ENCODE measurements at places on chromosomes 1 and 21.

DNA sequence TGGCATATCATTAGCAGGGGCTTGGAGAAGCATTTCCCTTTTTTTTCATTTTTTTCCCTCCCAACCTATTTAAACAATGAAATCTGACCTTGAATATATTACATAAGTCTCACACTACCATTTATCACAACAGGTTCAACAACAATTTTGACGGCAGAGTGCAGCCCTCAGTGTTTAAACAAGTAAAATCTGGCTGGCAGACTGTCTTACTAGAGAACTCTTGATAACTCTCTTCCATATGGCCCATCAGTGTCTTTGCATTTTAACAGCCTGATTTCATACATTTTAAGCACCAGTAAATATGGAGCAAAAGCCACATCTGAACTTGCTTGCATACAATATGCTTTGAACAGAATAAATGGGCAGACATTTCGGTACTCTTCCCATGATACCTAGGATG is 213.0 kb downstream of the KCTD3 start:
- DNase-seq = no peak

DNA sequence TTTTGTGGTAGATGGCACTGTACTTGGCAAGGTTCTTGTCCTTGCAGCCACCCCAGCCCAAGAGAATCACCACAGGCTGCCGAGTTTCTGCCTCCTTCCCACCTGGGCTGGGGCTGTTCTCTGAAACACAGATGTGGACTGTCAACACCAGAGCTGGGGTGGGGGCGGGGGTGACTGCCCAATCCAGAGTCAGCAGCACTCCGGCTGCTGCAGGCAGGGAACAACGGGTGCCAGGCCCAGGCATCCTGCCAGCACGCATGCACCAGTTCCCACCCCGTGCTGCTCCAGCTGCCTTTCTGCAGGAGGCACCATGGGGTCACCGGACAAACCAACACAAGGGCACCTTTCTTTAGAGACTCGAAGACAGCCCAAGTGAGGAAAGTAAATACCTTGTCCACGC is 14.1 kb downstream of the TMEM53 start:
- DNase-seq = no peak

DNA sequence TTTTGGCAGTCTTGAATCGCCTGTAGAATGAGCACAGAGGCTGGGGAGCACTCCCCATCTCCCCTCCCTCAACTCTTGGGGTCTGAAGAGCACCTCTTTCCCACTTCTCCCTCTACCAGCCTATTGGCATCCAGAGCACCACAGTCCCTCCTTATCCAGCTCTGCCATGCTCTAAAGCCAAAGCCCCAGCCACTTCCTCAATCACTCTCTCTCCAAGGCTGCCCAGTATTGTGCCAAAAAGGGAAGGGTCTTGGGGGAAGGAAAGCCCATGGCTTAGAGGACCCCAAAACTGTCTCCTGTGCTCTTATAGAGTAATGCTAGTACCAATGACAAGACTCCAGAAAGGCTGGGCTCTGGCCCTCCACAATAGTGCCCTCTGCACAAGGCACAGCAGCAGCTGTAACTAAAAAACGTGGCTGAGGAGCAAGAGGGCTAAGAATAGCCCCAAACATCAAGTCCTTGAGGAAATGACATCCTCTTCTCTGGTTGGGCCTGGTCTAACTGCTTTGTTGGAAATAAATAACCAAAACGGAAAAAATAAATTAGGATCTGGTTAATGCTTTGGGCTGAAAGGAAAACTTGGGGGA is 28.4 kb downstream of the SLC27A3 start:
- no peak for DNase-seq

- DNase-seq = no peak
Observed at GRCh38 chr1:178434360-178434759, 62.4 kb downstream of the CLEC20A start.

GRCh38 chr1:229990326-229990725 is 76.7 kb upstream of the GALNT2 start:
- DNase-seq = no peak

DNA sequence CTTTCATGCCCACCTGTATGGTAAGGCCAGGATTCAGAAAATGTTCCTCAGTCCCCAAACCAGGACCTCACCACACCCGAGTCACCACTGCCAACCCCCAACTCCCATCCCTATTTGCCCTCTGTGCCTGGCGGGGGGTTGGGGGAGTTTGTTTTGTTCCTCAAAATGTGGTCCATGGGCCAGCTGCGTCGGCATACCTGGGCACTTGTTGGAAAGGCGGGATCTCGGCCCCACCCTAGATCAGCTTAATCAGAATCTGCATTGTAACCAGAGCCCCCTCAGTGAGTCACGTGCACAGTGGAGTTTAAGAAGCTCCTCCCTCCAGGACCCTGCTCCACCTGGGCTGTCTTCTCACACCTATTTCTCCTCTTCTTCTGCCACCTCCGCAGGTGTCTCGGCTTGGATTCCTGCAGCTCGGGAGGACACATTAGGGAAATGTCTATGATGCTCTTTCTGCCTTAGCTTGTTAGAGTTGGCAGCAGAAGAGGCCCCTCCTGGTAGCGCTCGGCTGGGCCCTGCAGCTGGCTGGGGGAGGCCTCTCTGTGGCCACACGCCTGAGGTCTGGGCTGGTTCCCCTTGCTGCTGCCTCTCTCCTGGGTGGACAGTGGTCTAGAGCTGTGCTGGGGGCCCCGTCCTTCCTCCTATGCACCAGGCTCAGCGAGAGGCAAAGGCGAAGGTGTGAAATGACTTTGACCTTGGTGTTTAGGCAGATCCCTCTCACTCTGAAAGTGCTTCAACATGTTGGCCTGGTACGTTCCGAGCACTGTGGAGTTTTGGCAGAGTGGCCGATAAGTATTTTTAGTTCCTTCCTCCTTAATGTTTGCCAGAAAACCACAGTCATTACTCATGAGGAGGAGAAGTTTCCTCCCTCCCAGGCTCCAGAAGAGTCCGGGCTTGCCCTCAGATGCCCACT is 41.8 kb upstream of the CAMTA1 start:
- DNase-seq = peak; percentile 20

DNA sequence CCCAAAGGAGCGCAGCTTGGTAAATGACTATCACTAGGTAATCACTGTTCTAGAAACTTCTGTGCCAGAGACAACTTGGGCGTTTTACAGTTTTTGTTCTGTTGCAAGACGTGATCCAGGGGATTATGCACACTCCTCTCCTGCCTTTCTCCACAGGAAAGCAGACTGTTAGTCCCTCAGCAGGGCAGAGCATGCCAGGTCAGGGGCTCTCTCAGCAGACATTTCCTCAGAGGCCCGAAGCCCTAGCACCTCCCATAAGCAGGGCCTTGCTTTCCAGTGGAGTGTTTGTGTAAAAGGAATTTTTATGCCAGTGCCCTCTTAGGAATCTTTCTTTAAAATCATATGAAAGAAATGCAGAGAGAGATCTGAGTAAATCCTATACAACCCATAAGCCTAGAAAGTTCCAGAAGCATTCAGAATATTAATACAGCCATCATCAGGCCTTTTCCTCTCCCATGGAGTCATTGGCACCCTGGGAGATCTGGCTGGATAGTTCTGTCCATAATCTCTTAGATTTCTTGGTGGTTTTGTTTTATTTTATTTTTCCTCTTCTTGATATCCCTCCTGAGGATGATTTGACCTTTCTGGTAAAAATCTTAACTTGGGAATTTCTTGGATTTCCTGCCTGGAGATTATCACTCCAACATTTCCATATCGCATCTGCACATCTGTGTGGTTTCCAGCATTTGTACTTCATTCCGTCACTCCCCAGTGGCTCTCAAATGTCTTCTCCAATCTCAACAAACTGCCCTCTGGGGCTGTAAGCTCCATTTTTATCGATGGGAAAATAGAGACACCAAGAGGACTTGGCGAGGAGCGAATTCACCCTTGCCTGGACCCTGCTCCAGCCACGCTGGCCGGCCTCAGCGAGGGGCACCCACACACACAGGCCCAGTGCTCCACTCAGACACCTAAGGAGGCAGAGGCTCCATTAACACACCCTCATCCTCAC is 116.1 kb downstream of the PSMG1 start:
- no peak for DNase-seq

DNA sequence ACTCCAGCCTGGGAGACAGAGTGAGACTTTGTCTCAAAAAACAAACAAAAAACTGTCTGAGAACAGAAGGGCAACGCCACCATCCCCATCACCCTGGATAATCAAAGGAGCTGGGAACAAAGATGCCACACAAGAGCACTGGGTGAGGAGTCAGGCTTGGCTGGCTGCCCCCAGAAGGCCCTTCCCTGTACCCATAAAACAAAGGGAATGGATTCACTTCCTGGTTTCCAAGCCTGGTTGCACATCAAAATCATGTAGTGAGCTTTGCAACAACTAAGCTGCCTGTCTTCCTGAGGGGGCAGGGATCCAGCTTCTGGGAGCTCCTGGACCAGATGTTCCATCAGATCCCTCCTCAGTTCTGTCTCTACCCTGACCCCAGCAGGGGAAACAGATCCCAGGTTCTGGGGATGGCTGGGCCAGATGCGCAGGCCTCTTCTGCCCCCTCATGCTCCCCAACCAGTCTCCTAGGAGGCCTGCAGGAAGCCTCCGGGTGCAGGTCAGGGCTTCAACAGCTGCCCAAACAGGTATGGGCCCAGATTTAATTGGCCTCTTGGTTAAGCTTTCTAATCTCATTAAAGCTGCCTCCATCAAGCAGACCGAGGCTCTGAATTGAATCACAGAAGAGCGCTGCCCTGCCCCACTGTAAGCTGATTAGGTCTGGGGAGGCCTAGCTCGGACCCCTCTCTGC is 97.8 kb downstream of the MRPL37 start:
- DNase-seq = no peak

DNA sequence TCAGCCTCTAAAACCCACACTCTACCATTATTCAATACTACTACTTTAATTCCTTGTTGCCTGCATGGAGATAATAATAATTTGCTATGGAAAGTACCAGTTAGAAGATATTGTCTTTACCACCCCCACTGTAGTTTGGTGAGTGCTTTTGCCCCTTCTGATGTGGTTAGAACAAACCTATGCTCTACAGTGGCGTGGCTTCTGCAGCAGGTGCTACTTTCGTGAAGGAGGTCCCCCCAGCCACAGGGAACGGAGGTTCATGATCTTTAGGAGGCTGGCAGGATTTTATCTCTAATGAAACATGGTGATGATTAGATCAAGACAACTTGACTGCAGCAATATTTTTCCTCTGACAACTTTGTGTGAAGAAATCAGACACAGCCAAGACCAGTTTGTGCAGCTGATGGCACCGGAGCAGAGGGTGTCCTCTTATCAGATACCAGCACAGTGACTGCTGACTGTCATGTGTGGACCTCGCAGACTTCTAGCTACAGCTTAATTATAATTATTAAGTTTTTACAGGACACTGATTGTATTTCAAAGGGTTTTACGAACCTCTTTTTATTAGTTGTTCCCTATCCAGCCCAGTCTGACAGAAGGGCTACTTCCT is 10.7 kb upstream of the TCHH start:
- DNase-seq = no peak

- no peak for DNase-seq
Observed at GRCh38 chr1:208126108-208126507, 118.1 kb downstream of the PLXNA2 start.

DNA sequence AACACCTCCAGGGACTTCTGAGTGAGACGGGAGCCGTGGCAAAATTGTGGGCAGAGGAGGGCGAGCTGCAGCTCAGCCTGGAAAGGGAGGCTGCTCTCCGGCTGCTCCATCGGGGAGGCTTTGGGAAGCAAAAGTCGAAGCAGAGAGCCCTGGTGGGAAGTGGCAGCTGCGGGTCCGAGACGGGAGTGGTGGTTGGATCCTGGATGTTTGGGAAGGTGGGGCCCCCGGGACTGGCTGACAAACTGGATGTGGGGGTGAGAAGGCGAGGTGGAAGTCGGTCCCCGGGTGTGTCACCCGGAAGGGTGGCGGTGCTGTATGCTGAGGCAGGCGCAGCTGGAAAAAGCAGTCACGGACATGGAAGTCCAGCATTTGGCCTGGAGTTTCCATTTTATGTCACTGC is 52.1 kb downstream of the KCNAB2 start:
- no peak for DNase-seq

- DNase-seq = peak; percentile 75
Observed at GRCh38 chr21:42513985-42514882, 582 bp downstream of the SLC37A1 start.

DNA sequence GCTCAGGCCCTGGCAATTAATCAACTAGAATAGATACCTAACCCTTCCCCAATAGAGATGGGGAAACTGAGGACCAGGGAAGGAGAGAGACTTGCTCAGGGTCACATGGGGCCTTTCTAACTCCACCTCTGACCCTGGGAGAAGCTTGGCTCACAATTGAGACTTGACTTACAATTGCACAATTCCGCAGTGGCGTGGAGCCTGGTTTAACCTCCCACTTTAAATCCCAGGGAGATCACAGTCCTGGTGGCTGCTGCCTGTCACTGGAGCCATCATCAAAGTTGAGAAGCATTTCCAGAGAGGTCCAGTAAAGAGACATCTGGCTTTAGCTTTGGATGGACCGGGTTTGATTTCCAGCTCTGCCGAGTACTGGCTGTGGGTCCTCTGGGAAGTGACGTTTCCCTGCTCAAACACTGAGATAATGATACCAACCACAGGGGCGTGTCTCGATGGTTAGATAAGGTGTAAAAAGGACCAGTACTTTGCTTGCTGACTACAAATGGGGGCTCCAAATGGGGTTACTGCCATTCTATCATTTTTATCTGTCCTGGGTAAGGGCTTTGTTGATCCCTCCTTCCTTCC is 39.3 kb downstream of the TRIM62 start:
- no peak for DNase-seq

DNA sequence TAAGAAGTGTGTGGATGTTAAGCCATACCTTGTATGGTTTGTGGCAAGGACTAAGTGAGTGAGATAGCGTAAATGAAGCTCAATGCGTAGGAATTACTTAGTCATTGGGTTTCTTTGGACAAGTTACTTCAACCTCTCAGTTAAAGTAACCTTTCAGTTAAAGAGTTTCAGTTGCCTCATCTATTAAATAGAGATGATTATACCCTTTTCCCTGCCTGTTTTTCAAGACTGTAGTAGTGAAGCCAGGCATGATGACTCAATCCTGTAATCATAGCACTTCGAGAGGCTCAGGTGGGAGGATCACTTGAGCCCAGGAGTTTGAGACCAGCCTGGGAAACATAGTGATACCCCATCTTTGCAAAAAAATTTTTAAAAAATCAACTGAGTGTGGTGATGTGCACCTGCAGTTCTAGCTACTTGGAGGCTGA is 6.3 kb downstream of the ZMPSTE24 start:
- peak; percentile 45 for DNase-seq
